ENCODE measurements at places on chromosomes 1 and 21.

DNA sequence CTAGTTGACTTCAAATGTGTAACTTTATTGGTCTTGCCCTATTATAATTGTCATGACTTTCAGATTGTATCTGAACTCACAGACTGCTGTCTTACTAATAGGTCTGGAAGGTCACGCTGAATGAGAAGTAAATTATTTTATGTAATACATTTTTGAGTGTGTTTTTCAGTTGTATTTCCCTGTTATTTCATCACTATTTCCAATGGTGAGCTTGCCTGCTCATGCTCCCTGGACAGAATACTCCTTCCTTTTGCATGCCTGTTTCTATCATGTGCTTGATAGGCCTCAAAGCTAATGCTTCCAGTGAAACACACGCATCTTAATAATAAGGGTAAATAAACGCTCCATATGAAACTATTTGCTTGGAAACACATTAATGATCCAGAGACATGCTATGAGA, 7.3 kb downstream of the RGS4 start:
- DNase-seq, result no peak

DNA sequence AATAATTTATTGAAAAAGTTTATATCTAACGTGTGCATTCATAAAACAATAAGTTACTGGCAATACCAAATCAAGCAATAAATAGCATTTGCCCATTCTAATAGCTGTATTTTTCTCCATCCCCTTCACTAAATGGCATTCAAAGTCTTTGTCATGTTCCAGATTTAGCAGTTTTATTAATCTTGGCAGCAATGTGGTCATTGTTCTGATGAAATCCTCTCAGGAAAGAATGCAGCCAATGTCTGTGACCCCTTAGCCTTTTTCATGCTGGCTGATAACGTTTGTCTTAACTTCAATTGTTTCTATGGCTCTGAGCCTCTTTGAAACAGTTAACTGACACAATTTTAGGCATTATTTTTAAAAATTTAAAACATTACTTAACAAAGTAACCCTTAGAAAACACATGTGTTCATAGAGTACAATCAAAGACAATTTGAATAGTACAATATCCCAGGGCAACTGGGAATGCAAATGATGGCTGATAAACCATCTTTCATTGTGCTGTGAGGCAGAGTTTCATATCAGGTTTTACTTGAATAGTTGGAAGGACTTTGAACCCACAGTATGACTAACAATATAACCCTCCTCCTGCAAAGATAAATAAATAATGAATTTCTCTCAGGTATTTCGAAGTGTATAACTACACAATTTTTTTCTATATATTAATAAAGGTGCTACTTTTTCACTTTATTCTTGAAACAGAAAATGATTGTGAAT, 217.5 kb downstream of the LRRIQ3 start:
- DNase-seq, result no peak

GRCh38 chr1:155877945-155878344, 18.6 kb downstream of the SYT11 start:
- DNase-seq, result no peak

DNA sequence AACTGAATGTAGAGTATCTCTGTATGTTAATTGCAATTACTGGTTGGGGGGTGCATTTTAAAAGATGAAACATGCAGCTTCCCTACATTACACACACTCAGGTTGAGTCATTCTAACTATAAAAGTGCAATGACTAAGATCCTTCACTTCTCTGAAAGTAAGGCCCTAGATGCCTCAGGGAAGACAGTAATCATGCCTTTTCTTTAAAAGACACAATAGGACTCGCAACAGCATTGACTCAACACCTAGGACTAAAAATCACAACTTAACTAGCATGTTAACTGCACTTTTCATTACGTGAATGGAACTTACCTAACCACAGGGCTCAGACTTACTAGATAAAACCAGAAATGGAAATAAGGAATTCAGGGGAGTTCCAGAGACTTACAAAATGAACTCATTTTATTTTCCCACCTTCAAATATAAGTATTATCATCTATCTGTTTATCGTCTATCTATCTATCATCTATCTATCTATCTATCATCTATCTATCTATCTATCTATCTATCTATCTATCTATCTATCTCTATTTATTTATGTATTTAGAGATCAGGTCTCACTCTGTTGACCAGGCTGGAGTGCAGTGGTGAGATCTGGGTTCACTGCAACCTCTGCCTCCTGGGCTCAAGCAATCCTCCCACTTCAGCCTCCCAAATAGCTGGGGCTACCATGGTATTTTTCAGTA, 47.8 kb downstream of the CHML start:
- no peak for DNase-seq
